ENCODE measurements at places on chromosomes 2 and 18.

GRCh38 chr2:23548143-23548769 is 163.3 kb downstream of the KLHL29 start:
- no peak for DNase-seq

GRCh38 chr2:149488706-149489440 is 98.7 kb downstream of the MMADHC start:
- no peak for DNase-seq

DNA sequence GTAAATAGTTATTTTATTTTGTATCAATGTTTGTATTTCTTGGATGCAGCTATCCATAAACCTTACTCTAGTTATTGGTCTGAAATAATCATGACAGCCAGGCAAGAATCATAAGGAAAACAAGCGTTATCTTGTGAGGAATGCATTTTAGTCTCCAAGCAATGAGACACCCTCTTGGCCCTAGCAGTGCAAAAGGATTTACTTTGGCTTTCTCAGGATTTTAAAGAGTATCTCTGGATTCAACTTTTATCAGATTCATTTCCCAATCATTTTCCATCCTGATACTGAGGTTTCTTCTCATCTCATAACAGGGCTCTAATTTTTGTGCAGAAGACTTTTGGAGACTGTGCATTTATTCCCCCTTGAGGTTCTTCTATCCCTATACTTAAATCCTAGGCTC is 480.8 kb downstream of the TMX3 start:
- no peak for DNase-seq

- no peak for DNase-seq
Measured at GRCh38 chr2:172101821-172102390, 794 bp downstream of the DLX2 start.

DNA sequence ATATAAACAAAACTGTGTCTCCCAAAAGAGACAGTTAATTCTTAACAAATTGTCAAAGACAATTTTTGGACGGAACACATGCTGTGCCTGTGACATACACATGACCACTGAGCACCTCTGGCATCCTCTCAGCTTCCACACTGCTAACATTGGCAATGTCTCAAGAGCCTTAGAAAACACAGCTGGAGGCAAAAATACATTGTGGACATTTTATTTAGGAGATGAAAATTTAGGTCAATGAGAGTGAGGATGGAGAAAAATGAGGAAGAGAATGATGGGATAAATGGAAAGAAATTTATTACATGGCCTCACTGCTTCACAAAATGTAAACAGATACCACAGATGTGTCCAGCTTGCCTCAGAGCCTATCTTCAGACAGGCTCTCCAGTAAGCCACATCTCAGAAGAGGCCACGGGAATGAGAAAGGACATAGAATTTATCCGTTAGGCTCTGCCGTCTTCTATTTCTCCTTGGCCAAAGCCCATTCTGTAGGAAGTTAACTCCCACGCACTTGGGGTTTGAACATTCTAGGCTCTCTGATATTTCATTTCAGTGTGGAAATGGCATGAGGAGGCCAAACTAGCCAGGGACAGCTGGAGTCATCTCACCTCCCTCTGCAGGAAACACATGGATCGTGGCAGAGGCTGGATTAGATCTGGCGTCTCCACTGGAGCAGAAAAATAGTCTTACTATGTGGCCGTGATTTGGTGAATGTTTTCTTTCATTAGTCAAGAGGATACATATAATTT is 519.4 kb upstream of the DSEL start:
- no peak for DNase-seq

GRCh38 chr18:36655930-36656329 is 172.9 kb downstream of the TPGS2 start:
- no peak for DNase-seq

- DNase-seq, result no peak
Measured at GRCh38 chr18:37351110-37351509, 214.5 kb downstream of the CELF4 start.

DNA sequence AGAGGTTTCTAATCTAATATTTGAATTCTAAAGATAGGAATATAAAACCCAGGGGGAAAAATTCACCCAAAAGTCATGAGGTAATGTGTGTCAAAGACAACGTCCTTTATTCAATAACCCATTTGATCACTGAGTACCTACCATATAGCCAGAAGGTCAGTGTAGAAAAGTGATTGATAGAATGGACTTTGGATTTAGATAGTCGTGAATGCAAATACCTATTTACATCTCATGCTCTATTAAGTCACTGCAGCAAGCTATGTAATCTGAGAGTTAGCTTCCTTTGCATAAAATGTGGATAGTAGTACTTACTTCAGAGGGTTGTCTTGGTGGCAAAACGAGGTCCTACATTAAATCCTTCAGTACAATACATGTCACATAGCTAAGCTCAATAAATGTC is 27.8 kb upstream of the TRIB2 start:
- DNase-seq, result no peak

GRCh38 chr2:184338771-184339170 is 259.6 kb upstream of the ZNF804A start:
- no peak for DNase-seq

DNA sequence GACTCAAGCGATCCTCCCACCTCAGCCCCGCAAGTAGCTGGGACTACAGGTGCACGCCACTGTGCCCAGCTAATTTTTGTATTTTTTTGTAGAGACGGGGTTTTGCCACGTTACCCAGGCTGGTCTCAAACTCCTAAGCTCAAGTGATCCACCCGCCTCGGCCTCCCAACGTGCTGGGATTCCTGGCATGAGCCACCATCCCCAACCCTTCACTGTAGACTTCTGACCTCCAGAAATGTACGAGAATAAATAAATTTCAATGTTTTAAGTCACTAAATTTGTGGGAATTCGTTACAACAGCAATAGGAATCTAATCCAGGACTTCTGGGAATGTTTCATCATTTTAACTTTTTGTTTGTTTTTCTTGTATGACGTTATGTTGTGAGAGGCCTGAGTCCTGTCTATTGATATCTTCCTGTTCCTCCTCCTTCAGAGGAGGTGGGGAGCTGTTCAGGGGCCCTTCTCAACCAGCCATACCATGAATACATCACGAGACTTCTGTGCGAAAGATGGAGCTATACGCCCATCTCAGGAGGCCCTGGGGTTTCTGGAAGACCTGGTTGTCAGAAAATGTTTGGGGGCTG is 40.0 kb downstream of the TEX44 start:
- no peak for DNase-seq

- no peak for DNase-seq
Measured at GRCh38 chr18:76791642-76792041, 30.7 kb upstream of the ZNF236 start.

GRCh38 chr2:196176142-196176738 is 4.9 kb upstream of the STK17B start:
- no peak for DNase-seq

Measured in left hindlimb (tissue), 1 donor.